T-helper 9 cell (primary cell): ENCODE measurements at places on chromosomes 11 and 22.

- no peak for DNase-seq
Measured at GRCh38 chr22:28269277-28269676, 350.2 kb upstream of the PITPNB start.

GRCh38 chr11:8719211-8719649 lies 36.6 kb downstream of the RPL27A start:
- no peak for DNase-seq

DNA sequence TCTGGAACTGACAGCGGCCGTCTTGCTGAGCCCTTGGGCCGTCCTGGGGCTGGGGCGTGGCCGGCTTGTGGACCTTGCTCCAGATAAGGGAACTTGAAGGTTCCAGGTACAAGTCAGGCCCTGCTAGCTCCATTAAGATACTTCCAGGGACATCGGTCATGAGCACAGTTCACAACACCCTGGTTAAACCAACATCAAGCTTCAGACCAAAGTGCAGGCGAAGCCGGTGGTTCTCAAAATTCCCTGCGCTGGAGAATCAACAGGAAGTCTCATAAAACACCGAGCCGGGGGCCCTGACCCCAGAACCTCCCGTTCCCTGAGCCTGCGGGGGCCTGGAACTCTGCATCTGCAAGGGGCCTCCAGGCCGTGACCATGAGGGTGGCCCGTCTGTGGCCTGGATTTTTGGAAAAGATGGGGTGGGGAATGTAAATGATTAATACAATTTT lies 1043.8 kb downstream of the BRD1 start:
- no peak for DNase-seq

- no peak for DNase-seq
Measured at GRCh38 chr11:24556693-24557092, 59.8 kb downstream of the LUZP2 start.

DNA sequence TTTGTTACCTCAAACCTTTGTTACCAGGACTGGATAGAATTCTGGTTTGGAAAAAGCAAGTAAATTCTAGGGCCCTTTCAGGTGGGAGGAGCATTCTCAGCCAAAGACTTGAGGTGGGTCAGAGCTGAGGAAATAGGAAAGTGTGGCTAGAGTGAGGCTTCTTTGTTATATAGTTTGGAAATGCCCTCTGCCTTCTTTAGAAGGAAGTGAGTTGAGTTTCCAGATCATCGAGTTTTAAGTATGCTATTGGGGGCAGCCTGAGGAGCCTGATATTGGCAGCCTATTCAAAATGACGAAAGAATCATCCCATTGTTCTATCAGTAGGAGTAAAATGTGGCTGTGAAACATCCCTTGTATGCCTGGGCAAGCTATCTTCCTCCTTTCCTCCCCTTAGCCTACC lies 134.1 kb downstream of the ARHGAP42 start:
- DNase-seq: no peak

- no peak for DNase-seq
Measured at GRCh38 chr11:126748793-126749192, 251.8 kb downstream of the KIRREL3 start.

DNA sequence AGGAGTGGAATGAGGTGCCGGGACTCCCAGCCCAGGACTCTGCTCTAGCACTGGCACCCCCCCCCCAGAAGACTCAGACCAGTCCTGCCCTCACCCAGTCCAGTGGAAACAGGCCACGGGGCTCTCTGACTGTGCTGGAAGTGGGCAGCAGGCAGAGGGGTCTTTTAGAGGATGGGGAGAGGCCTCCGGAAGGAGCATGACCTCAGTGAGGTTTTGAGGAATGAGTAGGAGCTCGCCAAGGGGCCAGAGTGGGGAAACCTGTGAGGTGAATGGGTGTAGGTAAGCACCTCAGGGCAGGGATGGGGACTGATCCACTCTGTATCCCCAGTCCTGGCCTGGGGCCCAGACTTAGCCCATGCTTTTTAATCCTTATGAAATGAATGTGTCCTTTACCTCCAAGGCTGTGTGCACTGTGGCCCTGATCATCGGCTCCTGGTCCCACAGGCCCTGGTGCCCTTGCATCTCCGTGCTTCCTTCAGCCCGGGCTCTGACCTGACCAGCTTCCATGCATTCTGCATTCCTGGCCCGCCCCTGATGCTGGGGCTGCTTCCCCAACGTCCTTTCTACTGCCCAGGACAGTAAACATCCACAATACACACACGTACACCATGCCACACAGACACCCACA lies 24.4 kb upstream of the RFPL3 start:
- no peak for DNase-seq

DNA sequence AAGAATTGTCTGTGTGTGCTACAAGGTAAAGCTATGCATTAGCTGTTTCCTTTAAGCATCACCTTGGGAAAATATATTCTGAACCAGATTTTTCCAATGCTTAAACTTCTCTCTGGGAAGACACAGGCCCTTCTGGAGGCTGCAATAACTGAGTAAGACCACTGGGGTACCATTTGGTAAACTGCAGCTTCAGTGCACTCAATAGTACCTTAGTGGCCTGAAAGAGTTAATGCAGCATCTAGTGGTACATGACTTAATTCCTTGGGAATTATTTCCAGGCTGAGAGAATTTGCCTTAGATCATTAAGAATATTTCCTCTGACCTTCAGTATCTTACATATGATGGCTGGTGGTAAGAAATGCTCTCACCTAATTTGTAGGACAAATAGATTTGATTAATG lies 727.4 kb downstream of the DLG2 start:
- no peak for DNase-seq

- no peak for DNase-seq
Measured at GRCh38 chr11:6968816-6969215, 42.6 kb downstream of the ZNF215 start.

GRCh38 chr11:57515332-57516060 lies at the start of gene SLC43A1:
SLC43A1 (minus strand) TSS chr11:57515702; CDS start chr11:57514111, 1,591 bp downstream.
- DNase-seq: peak; percentile 5

GRCh38 chr11:118610225-118610772 lies 2.9 kb downstream of the PHLDB1 start:
- peak; percentile 4 for DNase-seq

- DNase-seq: no peak
Measured at GRCh38 chr11:117816151-117816741, 8.3 kb downstream of the FXYD2 start.

DNA sequence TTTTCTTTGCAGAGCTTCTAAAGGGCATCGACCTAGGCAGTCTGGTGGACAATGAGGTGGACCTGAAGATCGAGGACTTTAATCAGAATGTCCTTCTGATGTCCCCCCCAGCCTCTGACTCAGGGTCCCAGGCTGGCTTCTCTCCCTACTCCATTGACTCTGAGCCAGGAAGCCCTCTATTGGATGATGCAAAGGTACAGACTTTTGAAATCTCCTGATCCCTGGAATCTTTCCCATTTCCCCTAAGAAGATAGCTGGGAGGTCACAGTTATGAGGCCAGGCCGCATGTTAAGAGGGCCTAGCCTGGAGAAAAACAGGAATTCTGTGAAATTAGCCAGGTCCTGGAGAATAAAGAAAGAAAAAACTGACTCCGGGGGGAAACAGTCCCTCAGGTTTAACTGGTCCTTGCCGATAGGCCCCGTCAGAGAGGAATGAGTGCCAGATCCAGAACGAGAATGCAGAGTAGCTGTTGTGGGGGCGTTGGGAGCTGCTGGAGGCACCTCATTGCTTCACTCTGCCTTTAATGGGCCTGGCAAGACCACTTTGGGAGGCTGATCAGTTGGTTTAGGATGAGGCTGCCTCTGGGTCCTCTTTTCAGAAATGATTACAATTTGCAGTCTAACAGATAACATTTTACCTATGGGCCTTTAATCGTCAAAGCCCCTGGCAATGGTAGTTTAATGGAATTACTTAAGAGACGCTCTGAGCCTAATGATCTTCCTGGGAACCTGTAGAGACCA lies 39.2 kb downstream of the SHISA8 start:
- no peak for DNase-seq

DNA sequence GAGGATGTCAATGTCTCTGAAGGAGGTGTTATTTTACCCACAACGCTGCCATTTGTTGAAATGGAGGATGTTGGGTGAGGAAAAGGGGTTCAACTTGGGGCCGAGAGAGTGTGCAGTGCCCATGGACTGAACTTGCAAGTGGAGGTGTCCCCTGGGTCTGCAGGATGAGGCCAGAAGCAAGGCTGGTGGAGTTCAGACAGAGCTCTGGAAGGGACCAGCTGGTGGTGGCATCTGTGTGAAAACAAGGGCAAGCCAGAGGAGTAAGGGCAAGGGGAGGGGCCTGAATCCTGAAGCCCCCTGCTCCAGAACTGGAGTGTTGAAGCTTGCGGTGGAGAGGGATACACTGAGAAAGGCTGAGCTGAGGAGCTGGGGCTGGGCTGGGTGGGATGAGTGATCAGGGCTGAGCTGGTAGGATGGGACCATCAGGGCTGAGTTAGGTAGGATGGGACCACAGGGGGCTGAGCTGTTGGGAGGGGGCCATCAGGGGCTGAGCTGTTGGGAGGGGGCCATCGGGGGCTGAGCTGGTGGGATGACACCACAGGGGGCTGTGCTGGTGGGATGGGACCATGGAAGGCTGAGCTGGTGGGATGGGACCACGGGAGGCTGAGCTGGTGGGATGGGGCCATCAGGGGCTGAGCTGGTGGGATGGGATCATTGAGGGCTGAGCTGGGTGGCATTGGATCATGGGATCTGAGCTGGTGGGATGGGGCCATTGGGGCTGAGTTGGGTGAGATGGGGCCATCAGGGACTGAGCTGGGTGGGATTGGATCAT lies 13.4 kb upstream of the CTSD start:
- no peak for DNase-seq
